ENCODE measurements at places on chromosomes 6 and 20.

DNA sequence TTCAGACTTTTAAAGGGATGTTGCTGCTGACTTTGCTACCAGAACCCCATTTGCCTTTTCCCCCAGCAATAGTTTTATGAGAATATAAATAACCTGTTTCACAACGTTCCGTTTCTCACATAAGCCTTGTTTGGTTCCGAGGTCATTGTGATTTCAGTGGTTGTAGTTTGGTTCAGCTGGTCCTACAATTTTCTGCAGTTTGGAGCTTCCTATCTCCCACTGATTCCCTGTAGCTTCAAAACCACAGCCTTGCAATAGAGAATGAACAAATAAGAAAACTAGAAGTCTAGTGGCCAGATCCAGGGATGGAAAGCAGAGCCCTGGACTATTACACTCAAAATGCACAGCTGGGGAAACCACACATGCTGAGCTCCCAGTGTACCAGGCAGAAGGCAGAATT is 24.1 kb upstream of the SH3BGRL2 start:
- DNase-seq, result no peak

DNA sequence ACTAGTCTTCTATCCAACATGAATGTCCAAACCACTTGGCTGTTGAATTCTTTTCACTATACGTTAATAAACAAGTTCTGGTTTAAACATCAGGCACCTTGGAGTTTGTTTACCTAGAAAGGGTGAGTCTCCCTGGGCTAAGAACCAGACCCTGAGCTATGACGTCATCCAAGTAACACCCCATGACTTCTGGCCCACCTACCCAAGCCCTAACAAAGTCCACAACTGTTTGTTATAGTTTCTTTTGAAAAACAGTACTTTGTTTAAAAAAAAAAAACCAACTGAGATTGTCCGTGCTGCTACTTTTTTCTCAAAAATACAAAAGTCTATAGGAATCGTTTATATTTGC is 146.9 kb upstream of the BEND6 start:
- no peak for DNase-seq

GRCh38 chr6:7691021-7691420 is 34.9 kb upstream of the BMP6 start:
- no peak for DNase-seq

DNA sequence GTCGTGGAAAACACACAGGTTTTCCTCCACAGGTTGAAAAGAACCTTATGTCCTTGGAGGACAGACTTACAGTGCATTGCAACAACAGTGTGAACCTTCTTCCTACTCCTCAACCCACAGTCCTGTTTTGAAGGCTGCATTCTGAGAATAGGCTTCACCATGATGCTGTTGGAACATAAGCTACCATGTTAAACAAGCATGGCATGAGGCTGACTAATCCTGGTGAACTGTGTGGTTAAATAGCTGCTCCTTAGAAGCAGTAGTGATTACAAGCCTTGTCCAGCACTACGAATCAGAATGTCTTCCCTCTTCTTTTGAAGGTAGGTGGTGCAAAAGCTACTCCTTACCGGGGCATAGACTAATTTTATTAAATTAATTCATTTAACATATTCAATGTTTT is 368.5 kb upstream of the EPHA7 start:
- no peak for DNase-seq

DNA sequence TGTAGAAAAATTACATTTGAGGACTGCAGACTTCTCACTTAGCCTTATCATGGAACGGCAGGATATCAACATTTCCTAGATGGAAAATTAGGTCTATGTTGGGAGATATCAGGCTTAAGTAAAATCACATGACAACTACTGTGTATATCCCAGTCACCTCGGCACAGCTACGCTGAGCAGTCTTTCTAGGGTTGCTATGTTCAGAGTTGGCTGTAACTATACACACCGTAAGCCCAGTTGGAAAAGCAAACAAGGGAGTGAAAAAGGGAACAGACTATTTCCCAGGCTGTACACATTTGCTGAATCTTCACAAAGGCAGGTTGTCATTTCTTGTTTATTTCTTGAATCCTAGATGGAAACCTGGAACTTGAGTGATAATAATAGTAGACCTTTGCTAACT is 80.7 kb upstream of the PTPRK start:
- no peak for DNase-seq

GRCh38 chr6:32752580-32752979 is 10.8 kb downstream of the HLA-DQB2 start:
- no peak for DNase-seq

GRCh38 chr6:127618729-127619128 is 41.8 kb downstream of the C6orf58 start:
- no peak for DNase-seq
